ENCODE measurements at places on chromosomes 4 and X.

- no peak for DNase-seq
Observed at GRCh38 chr4:8665406-8666360, 73.1 kb downstream of the CPZ start.

- no peak for DNase-seq
Observed at GRCh38 chr4:169649545-169650226, 29.3 kb downstream of the CLCN3 start.

GRCh38 chr4:648579-649292 lies 23.4 kb downstream of the PDE6B start:
- no peak for DNase-seq

GRCh38 chr4:101843054-101843453 lies 52.5 kb downstream of the BANK1 start:
- no peak for DNase-seq

GRCh38 chr4:97952763-97953162 lies 190.5 kb downstream of the STPG2 start:
- DNase-seq: no peak

- no peak for DNase-seq
Observed at GRCh38 chr4:112940336-112940735, 109.1 kb upstream of the ANK2 start.

DNA sequence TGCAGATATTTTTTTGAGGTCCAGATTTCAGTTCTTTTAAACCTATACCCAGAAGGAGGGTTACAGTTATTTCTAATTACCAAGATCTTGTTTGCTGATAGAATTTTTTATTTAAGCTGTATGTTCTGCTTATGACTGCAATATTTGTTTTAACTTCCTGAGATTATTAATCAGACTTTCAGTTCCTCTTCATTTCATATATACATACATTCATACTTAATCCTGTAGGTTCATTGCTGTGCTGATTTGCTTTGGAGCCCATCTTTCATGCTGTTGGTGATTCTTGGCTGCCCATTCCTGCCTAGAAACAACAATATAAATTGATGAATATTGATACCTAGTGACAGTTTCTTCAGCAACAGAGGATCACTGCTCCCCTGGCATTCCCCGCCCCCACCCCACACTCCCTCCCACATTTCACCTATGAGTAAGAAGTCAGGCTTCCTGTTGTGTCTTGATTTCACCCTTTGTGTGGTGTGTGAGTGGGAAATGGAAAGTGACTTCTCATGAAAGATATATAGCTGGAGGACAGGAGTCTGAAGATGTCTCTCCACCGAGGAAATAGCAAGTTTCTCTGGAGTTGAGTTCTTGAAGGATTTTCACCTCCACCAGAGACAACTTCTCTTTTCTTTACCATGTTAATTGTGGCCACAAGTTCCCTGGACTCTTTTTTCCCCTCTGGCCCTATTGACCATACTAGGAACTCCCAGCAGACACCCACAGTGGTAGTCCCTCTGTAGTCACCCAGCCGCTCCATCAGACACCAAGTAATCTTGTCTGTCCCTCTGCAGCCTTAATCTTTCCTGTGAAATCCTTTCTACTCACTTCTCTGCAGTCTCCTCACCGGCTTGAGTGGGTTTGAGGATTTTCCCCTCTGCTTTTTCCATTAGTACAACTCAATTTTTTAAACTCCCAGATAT lies 118.4 kb downstream of the ASB9 start:
- peak; percentile 12 for DNase-seq

- DNase-seq: no peak
Observed at GRCh38 chr4:71978210-71978835, 53.5 kb upstream of the NPFFR2 start.
